Activated naive CD4-positive, alpha-beta T cell treated with anti-CD3 and anti-CD28 coated beads for 36 hours (primary cell): ENCODE measurements at places on chromosomes 4 and X. TPM values are rescaled to one million over a fixed set of nuclear protein-coding genes. Genes with fewer than 3 reads are reported as not detected.

The ODAPH gene
- total RNA-seq: not detected

DNA sequence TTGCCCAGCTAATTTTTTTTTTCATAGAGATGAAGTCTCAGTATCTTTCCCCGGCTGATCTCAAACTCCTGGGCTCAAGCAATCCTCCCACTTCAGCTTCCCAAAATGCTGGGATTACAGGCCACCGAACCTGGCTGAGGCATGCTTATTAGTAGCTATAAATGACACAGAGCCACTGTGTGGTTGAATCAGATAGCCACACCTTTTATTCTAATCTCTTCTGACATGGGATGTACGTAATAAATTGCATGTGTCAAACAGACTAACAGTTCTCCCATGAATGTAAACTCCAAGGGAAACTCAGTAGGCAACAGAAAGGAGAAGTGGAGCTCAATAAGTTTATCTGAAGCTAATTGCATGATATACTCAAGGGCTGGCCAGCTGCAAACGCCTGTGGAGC is 139.8 kb upstream of the VCX3A start:
- no peak for DNase-seq

GRCh38 chrX:65463550-65463949 is 71.0 kb downstream of the LAS1L start:
- no peak for DNase-seq

The RAB9B gene
- 0.22 TPM for total RNA-seq

The ASMT gene
- not detected for total RNA-seq

GRCh38 chrX:136104936-136105335 is 42.4 kb upstream of the FHL1 start:
- DNase-seq: no peak

The TKTL2 gene
- total RNA-seq: not detected

The OGT gene
- total RNA-seq: 307 TPM

The PPEF2 gene
- 0.21 TPM for total RNA-seq

The GABRB1 gene
- not detected for total RNA-seq

The S100G gene
- total RNA-seq: not detected

The RTL5 gene
- 0.10 TPM for total RNA-seq

DNA sequence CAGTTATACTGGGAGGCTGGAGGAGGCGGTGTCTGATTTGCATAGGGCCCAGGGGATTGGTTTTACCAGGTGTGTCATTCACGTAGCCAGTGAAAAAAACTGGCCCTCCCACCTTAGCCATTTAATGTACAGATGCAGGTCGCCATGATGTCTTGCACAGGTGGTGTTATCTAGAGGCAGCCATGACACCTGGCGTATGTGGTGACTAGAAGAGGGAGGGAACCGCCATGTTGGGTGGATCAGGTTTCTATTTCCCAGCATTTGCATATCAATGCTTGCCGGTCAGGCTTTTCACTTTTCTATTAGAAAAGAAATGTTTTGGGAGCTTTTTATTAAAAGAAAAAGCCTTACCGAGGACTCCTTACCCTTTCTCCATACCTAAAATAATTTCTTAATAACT is 523.4 kb downstream of the ADGRL3 start:
- no peak for DNase-seq

The PDE5A gene
- 0.44 TPM for total RNA-seq

DNA sequence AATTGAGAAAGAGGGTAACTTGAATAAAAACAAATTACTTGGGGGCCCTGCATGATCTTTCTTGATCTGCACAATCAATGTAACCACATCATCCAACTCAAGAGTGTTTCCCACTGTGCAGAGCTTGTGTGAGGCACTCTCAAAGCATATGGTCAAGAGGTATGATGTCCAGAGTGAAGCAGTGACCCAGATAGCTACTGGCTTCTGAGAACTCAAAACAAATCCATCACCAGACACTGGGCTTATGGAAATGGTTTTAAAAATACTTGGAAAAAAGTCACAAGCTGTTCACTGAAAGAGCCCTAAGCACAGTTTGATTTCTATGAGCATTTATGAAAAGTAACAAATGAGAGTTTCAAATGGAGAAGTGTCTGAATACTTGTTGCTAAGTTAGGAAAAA is 361.0 kb downstream of the GRXCR1 start:
- no peak for DNase-seq

GRCh38 chrX:132208422-132208821 is 10.8 kb downstream of the RAP2C start:
- no peak for DNase-seq

- DNase-seq: no peak
These were observed 3.4 kb upstream of the SRPK3 start for GRCh38 chrX:153777261-153778090.

The TBC1D9 gene
- 0.12 TPM for total RNA-seq

GRCh38 chrX:117539090-117539418 is 577.6 kb downstream of the KLHL13 start:
- no peak for DNase-seq
